Activated CD4-positive, alpha-beta memory T cell treated with anti-CD3 and anti-CD28 coated beads for 36 hours (primary cell): ENCODE measurements at places on chromosomes 5 and 9.

GRCh38 chr5:105033637-105034400 is 1471.2 kb upstream of the NUDT12 start:
- no peak for DNase-seq

- no peak for DNase-seq
Observed at GRCh38 chr5:144156767-144157171, 13.7 kb downstream of the YIPF5 start.

- no peak for DNase-seq
Observed at GRCh38 chr5:132183723-132184122, 43.9 kb downstream of the P4HA2 start.

DNA sequence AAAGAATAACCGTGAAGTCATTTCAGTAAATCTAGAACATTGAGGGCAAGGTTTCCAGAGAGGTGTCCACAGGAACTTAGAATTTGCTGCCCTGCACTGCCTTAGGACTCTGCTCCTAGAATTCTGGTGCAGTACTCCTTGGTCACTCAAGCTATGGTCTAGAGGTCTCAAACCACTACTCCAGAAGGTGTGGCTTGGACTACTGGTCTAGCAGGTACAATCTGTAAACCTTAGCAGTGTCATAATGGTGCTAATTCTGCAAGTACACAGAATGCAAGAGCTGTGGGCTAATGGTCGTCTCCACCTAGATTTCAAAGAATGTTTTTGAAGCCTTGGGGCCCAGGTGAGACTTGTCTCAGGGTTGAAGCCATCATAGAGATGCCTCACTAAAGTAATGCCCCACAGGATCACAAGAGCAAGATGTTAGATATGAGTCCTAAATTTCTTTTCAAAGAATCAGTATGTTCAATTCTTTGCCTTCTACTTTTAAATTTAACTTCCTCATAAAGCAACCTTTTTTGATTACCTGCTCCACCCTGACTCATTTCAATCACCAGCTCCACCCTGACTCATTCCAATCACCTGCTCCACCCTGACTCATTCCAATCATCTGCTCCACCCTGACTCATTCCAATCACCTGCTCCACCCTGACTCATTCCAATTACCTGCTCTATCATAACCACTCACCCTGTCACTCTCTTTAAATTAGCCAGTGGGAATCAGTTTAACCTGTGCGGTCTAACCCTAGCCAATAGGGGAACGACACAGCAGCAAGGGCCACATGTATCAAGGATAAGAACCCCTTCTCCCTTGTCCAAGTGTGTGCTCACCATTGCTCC is 1111.8 kb upstream of the ACO1 start:
- peak; percentile 69 for DNase-seq

DNA sequence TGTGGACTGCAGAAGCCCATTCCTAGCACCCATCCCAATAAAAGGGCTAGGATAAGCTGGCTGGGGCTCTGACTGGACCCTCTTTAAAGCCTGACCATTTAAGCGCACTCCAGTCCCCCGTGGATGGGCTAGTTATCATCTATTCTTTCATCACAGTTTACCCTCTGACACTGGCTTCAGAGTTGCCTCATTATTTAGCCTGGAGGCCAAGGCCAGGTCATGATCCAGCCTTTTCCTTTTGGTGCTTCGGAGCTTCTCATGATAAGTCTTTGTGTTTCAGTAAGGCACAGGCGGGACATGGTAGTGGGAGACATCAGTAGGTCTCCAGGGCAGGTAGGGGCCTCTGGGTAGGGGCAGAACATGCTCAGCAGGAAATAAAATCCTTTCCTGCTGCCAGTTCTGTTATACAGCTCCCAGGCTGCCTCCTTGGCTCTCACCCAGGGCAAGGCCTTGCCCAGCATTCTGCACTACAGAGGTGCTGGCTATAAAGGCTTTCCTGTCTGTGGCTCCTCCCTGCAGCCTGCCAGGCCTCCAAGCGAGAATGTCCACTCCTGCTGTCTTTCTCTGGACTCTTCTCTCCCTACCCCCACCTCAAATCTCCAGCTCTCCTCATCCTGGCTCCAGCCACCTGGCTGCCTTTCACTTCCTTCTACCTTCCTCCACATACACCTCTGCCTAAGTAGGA is 128.8 kb downstream of the FSTL4 start:
- no peak for DNase-seq

GRCh38 chr5:142053426-142054151 is 40.8 kb upstream of the GNPDA1 start:
- peak; percentile 21 for DNase-seq

- no peak for DNase-seq
Observed at GRCh38 chr5:149411738-149412519, 32.8 kb upstream of the IL17B start.

DNA sequence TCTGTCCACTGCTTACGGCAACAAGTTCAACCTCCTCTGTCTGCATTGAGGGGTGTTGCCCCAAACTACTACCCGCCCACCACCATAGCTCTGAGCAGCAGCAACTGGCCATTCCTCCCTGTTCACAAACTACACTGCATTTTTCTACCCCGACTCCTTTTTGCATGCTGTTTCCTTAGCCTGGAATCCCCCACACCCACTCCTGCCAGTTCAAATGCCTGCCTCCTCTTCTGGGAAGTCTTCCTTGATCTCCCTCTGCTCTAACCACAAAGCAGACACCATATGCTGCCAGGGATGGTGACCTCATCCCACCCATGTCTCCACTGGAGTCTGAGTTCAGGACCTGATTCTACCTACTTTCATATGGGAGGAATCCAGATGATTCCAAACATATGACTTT is 13.3 kb downstream of the ALDH1B1 start:
- DNase-seq: no peak

- DNase-seq: no peak
Observed at GRCh38 chr9:77879437-77879943, 152.1 kb downstream of the GNAQ start.
